ENCODE measurements at places on chromosomes 2 and 18.

GRCh38 chr18:76621782-76622495 is 126.9 kb upstream of the ZNF516 start:
- no peak for DNase-seq

DNA sequence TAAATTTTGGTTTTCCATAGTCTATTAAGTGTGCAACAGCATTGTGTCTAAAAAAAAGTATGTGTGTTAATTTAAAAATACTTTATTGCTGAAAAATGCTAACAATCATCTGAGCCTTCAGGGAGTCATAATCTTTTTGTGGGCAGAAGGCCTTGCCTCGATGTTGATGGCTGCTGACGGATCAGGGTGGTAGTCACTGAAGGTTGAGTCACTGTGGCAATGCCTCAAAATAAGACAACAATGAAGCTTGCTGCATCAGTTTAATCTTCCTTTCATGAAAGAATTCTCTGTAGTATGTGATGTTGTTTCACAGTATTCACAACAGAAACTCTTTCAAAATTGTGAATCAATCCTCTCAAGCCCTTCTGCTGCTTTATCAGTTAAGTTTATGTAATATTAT is 31.3 kb downstream of the HDHD2 start:
- no peak for DNase-seq

GRCh38 chr2:219186754-219187456 is 8.8 kb downstream of the RETREG2 start:
- no peak for DNase-seq

GRCh38 chr2:233979748-233980147 is 62.6 kb downstream of the TRPM8 start:
- no peak for DNase-seq

- DNase-seq = no peak
Observed at GRCh38 chr18:22790545-22791309, 142.4 kb upstream of the RBBP8 start.

DNA sequence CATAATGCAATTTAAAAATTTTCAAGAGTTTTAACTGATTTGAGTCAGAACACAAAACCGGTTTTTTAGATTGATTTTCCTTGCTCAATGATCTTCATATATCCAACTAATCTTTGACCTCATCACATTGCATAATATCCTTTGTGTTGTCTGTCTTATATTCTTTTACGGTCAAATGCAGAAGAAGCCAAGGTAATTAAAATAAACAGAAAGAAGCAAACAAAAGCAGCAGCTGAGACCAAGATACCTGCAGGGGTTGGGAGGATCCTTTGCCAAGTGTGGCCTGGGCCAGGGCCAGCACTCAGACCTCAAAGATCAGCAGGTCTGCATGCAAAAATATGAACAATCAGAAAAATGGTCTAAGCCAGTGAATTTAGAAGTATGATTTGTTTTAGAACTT is 428.9 kb upstream of the NETO1 start:
- no peak for DNase-seq

- DNase-seq = peak; percentile 31
Observed at GRCh38 chr2:121297217-121297830, 12.3 kb upstream of the TFCP2L1 start.

DNA sequence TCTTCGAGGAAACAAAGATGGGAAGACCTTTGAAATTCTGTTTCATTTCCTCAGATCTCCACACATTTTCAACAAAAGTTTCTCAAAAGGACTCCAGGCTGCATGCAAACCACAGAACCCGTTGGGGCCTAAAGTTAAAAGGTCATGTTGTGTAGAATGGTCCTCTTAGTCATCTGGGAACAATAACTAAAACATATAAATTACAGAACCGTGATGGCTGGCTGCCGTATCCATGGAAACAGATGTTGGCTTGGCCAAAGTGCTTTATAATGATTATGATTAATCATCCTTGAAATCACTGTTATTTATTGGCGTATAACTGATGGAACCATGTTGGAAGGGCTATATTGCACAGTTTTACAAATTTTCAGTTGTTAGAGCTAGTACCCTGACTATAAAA is 182.8 kb upstream of the CRIM1 start:
- DNase-seq = no peak

DNA sequence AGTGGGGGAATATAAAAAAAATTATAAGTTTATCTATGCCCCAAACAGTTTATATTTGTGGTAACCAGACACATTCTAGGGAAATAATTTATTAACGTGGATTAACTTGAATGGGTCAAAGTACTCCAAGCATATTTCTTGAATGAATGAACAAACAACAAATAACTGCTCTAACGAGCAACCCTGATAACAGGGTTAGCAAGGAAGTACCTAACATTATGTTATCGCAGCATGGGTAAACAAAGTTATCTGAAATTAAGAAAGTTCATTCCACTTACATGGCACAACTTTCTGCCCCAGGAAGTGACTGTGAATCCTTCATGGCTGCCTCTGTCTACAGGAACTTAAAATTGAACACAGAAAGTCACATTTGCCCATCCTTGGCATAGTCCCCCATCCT is 812.9 kb upstream of the ACVR2A start:
- DNase-seq = no peak

DNA sequence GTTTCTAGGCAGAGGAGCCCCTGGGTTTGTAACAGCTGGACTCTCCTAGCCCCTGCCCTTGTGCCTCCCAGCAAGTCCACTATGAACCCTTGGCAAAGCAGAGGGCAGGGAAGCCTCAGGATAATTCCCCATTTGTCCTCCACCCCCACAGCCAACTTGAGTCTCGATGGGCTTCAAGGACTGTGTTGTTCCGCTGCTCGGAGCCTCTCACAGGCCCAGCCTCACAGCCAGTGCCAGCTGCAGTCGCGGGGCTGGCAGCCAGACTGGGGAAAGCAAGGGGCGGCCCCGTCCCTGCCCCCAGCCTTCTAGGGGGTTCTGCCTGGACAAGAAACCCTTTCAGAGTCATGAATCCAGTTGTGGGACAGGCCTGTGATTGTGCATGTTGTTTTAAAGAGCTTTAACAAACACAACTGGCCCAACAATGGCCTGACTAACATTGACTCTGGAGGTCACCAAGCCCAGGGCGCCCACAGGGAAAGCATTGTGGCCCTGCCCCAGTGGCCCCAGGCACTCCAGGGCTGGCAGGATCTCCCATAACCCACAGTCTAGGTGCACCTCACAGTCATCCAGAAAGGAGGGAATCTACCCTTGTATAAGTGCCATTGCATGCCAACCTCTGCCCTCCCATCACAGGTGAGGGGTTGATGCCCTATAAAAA is 71.8 kb upstream of the DAPL1 start:
- no peak for DNase-seq

GRCh38 chr2:108412995-108413710 is 35.4 kb downstream of the SULT1C4 start:
- no peak for DNase-seq

GRCh38 chr2:113304702-113305101 is 26.0 kb upstream of the PAX8 start:
- no peak for DNase-seq

- DNase-seq = no peak
Observed at GRCh38 chr2:241300000-241300399, 15.5 kb downstream of the HDLBP start.

- DNase-seq = no peak
Observed at GRCh38 chr18:53458944-53459580, 765.4 kb downstream of the MBD2 start.

GRCh38 chr2:202408546-202409140 is 32.5 kb downstream of the BMPR2 start:
- DNase-seq = no peak

GRCh38 chr18:67517444-67517765 is 885 bp upstream of the DSEL start:
- DNase-seq = peak; percentile 75

- no peak for DNase-seq
Observed at GRCh38 chr2:108604196-108604595, 69.9 kb downstream of the LIMS1 start.

DNA sequence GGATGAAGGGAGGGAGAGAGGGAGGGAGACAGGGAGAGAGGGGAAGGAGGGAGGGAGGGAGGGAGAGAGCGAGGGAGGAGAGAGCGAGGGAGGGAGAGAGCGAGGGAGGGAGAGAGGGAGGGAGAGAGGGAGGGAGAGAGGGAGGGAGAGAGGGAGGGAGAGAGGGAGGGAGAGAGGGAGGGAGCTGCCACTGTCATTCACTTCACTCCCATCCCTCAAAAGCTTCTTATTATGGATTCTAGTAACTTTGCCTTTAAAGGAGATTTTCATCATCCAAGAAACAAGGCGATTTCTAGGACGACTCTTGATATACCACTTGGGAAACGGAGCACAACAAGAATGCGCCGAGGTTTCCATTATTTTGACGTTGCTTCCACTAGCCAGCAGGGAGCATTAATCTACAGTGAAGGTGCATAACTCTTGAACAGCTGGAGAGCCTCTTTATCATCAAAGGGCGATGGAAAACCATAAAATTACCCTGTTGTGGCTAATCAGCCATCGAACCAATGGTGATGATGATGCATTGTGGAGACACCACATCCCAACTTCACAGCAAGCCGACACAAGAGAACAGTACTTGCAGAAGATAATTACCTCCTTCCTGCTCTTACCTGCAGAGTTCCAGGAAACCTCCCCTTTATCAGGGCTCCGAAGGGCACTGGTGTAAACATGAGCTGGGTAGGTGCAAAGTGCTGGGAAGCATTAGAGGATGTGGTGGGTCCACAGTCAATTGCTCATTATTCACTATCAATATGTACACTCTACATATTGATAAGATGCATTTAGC is 130.5 kb downstream of the EIPR1 start:
- DNase-seq = no peak

- DNase-seq = peak; percentile 86
Observed at GRCh38 chr2:8219631-8220355, 462.1 kb upstream of the ID2 start.

GRCh38 chr2:239263231-239263630 is 137.6 kb downstream of the HDAC4 start:
- DNase-seq = peak; percentile 62

DNA sequence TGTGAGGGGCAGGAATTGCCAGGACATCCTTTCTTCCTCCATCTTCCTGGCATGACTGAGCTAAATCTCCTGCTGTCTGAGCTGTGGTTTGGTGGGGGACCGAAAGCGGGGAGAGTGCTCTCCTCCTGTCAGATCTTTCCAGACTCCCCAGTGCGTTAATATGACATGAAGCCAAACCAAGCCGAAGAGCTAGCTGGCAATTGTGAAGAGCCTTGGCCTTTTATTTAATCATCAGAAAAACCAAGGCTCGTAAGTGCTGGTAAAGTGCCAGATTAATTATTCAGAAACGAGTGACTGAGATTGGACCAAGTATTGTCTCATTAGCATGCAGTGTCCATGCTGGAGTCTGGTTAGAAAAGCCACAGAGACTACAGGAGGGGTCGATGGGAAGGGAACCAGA is 14.5 kb upstream of the LRPPRC start:
- no peak for DNase-seq

DNA sequence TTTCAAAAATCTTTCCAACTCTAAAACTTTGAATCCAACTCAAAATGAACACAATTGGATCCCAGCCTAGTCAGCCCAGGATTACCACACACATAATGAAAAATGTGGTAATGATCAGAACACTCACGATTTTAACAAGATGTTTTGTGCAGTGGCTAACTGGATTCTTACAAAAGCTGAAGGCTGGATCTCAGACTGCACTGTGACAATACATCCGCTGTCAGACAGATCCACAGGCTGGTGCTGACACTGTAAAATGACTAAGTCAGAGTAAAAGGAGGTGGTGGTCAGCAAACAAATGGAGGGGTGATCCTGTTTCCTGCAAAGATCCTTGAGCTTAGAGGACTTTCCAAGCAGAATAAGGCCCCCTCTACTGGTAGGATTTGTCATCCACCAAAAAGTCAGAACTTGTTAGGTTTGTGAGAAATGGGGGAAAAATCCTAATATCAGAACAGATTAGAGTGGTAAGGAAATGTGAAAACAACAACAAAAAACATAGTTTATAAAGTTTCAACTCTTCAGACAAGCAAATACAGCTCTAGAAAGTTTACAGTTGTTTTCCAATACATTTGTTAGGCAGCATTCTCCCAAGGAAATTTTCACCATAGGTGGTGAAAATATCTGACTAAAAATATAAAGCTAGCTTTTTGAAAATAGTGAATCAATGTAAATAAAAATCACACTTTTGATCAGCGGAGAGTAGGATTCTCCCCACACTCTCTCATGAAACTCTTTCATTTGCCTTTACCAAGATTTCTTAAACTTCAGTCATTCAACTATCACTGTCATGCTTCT is 211.9 kb downstream of the AGPS start:
- no peak for DNase-seq

- no peak for DNase-seq
Observed at GRCh38 chr18:50183556-50183955, 11.4 kb downstream of the MYO5B start.

DNA sequence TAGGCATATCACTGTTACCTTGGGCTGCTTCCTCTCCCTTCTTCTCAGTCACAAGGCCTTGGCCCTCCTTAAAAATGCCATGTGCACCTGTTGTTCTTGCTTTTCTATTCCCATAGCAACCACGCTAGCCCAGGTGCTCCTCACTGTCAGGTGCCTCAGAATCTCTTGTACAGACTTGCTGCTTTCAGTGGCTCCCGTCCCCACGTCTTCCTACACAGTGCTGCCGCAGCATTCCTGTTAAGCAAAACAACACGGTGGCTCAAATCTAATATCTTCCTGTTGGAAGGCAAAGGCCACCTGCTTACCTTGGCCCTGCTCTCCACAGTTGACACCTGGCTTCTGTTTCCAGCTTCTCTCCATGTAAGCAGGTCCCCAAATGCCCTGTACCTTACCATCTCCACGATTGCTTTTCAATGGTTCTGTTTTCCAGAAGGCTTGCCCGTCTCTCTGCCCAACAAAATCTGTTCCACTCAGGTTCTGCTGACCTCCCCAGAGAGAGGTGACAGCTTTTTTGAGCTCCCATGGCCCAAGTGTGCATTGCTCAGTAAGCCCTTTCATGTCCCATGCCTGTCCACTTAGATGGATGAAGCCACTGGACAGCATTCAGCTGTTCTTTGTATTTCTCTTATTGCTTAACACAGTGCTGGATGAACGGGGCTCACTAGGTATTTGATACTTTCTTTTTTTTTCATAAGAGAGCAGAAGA is 240.4 kb downstream of the PRKCE start:
- no peak for DNase-seq

GRCh38 chr2:101587251-101587650 is 110.3 kb upstream of the MAP4K4 start:
- no peak for DNase-seq

DNA sequence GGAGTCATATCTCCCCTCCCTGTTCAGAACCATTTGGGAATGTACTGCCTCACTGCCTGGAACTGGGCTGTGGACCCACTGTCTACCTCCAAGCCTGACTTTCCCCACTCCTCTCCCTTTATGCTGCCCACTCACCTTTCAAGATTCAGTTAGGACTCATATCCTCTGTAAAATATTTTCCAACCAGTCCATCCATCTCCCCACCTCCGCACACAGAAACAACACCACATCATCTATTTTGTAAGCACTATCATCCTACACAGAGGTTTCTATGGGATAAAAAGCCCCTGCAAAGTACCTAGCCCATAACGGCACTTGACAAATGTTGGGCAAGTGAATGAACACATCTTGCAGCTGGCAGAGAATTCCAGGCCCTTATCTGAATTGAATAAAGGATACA is 250.8 kb downstream of the ANAPC1 start:
- no peak for DNase-seq
